Fibroblast of skin of right biceps (primary cell): ENCODE measurements at places on chromosomes 2 and 18.

GRCh38 chr2:96264656-96265348 is 995 bp downstream of the TMEM127 start:
- DNase-seq: peak; percentile 36

DNA sequence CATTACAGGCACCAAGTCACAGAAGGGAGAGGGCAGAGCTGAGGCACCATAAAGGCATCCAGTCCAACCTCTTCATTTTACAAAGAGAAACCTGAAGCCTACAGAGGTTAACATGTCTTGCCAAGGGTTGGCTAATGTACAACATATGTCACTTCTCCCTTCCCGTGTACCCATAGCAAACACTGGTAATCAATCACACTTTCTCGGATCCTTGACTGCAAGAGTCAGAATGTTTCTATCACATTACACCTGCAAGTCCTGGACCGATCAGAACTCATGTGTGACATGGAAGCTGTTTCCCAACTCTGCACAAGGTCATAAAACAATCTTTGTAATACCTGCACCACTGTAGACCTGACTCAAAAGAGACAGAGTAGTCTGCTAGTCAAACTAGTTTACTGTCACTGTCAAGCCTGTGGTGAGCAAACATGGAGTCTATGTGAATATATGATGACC is 6.0 kb downstream of the ANKRD44 start:
- no peak for DNase-seq

DNA sequence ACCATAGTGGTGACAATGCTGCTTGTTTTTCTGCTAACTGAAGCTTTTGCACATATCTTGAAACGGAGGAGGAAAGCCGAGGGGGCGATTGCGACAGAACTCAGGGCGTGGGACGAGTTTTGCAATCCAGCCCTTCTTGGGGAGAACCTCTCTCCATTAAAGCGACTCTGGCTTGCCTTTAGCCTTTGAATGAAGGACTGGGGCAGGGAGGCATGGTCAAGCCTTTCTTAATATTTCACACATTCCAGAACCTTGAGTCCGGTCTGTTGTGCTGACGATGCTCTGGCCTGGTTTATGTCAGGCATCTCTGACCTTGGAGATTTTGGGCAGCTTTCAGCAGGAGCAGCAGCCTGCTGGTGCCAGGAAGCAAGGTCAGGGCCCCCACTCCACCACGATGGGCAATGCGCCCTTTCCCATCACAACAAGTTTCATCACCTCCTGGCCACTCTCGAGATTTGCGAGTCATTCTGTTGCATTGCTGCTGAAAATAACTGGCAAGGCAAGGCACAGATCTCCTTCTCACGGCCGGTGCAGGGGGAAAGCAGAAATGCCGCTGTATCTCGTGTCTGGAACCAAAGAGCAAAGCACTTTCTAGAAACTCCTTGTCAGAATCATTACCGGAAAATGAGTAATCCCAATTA is 10.8 kb downstream of the EMILIN2 start:
- DNase-seq: peak; percentile 86

DNA sequence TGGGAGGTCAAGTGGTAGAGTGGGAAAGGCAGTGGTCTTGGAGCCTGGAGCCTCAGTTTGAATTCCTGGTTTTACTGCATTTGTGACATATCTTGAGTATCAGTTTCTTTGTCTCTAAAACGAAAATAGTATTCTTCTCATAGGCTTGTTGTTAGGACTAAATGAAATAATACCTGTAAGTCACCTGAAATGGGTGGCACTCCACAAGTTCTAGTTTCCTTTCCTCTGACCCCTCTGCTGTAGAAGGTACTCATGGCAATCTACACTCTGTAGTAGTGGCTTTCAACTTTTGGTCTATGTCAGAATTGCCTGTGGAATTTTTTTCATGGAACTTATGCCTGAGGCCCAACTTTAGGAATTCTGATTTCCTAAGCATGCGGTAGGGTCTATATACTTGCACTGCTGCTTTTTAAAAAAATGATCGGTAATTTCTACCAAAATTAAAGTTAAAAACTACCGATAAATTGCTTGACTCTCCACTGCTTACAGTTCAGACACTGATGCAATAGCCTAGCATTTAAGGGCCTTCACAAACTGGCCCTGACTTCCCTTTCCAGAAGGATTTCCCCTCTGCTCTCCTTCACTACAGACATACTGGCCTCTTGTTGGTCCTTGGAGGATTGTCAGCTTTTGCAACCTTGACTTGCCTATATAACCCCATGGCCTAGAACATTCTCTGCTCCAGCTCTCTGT is 47.2 kb downstream of the PLEK start:
- no peak for DNase-seq

- DNase-seq: peak; percentile 51
Measured at GRCh38 chr2:8168876-8169424, 512.9 kb upstream of the ID2 start.

DNA sequence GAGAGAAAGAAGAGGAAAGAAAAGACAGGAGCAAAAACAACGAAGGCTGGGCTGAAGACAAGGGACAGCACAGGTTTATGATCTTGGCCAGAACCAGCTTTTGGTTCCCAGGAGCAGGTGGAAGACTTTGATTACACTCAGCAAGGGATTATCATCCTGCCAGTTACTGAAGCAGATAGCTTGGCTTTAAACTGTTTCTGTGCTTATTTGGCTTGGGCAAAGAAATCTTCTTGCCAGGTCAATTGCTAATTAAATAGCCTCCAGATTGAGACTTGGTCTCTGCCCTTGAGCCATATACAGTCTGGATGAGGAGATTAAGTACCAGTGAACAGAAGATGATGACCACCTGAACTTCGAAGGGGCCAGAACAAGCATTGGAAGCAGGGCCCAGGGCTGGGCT is 22.3 kb upstream of the GRP start:
- DNase-seq: no peak

DNA sequence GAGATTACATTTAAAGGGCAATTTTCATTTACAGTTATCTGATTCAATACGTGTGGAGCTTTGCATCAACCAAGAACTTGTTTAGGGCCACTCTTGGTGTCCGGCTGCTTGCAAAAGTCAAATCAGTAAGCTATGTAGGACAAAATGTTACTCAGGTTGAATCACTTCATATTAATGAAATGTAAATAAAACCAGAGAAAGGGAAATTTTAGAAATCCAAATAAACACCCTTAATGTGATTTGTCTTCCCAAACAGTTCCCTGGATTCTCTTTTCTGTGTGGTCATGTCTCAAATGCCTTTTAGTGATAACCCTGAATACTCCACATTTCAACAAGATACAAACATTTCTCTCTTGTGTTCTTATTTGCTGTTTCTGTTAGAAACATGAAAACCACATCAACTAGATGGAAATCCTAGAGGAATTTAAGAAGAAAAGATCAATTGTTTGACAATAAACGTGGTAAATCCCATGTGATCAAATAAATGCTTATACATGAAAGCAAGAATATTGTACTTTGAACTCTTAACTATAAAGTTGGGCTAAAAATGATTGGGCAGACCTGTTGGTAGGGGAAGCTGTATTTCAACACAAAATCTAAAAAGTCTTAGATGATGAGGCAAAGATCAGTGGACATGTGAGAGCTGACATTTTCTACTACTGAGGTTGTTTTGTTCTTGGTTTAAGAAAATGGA is 101.3 kb downstream of the CDC42EP3 start:
- DNase-seq: peak; percentile 69

- no peak for DNase-seq
Measured at GRCh38 chr2:197075754-197076337, 149.3 kb upstream of the PGAP1 start.

- DNase-seq: no peak
Measured at GRCh38 chr2:224143526-224143925, 104.4 kb upstream of the SERPINE2 start.
